GM13977 (cell line): ENCODE measurements at places on chromosomes 3 and 15.

DNA sequence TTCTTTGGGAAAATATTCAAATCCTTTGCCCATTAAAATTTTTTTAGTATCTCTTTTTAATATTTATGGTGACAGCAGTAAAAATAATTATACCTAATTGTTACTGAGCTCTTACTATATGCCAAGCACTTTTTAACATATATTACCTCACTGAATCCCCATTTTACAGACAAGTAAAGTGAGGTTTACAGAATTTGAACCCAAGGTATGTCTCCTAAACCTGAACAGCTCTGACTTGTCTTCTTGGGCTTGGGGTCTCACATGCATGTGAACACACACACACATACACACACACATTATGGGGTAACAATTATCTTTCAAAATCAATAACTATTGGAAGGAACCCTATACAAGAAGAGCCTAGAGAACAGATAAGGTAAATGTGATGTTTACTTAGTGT is 62.2 kb upstream of the ADCY5 start:
- no peak for DNase-seq

- DNase-seq = no peak
These were observed 21.4 kb downstream of the TBC1D2B start for GRCh38 chr15:78055919-78056713.

GRCh38 chr3:34008836-34009809 is 210.7 kb downstream of the PDCD6IP start:
- DNase-seq = no peak

DNA sequence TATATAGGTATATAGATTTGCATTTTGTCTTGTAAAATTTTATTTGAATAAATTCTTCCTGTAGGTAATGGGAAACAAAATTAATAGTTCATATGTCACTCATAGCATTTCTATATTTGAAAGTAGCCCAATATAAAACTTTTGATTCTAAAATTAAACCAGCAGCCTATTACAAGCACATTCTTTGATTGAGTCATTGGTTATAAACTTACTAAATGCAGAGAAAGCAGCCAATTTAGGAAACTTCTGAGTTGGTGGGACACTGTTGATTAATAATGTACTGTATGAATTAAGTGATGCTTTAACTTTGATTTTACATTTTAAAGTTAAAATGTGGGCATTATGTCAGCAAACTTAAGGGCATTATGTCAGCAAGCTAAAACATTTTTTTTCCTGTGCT is 34.5 kb downstream of the NR1D2 start:
- no peak for DNase-seq

DNA sequence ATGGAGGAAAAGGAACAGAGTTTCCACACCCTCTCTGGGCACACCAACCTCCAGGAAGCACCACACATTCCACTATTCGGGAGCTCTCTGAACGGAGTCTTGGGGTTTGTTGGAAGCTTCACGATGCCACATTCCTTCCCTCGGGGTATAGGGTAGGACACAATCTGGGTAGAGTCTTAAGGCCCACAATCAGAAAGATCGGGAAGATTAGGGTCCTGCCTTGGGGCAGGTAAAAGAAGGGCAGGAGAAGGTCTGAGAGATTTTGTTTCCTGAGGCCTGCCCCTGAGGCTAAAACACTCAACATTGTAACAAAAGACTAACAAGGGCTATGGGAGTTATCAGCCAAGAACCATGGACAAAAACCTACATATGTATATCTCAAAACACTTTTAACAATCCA is 89.2 kb upstream of the RAP2B start:
- DNase-seq = no peak

DNA sequence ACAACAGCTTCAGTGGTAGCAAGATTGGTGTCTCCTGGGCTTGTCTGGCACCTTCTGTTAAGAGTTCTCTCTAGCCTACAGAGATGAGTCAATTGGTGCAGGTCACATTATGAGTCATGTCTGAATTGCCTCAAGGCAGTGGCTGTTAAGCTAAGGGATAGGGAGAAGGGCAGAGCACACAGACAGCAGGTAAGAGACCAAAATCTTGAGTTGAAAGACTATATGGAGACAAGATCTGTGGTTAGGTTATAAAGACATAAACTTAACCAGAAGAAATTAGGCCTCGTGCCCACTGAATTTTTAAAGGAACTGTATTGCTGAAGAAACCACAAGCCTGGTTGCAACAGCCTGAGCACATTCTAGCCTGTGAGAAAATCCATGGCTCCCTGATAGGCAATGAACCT is 19.2 kb upstream of the KPNA1 start:
- peak; percentile 82 for DNase-seq

DNA sequence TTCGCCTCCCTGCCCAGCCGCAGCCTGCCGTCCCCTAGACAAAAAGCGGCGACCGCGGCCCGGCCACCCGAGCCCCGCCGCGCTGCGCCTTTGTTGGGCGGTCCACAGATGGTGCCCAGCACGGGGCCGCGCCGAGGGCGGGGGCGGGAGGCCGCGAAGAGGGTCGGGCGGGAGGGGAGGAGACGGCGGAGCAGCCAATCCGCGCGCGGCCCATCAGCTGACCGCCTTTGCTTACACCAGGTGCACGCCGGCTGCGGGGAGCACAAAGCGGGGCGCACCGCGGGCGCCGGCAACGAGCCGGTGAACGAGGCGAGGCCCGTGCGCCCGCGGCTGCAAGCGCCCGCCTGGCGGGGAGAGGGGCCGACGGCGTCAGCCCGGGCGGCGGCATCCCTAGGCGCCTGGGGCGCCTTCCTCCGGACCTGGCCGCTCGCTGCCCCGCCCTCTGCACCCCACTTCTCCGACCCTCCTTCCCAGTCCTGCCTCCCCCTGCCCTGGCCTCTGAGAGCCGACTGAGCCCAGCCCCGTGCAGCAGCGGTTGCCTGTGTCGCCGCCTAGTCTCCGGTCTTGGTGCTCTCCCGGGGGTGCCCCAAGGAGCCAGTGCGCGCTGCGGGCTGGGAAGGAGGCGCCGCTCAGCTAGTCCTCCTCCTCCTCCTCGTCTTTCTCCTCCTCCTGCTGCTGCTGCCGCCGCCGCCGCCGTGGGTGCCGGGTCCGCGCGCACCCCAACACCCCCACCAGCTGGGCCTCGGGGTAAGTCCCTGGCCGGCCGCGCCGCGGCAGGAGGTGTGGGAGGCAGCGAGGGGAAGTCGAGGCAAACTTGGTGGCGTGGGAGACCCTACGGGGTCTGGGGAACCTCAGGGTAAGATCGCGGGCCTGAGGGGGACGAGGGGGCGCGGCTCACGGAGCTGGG is at the start of gene LRRN1:
Gene LRRN1 (plus strand): TSS at position 259 of the 907 bp plus-strand sequence. CDS start 45,211 bp downstream, outside the sequence.
- DNase-seq = peak; percentile 67

- DNase-seq = no peak
These were observed 17.8 kb upstream of the MB21D2 start for GRCh38 chr3:192935441-192935840.
